ENCODE measurements at places on chromosomes 3 and 15.

- DNase-seq = peak; percentile 23
Observed at GRCh38 chr15:76996526-76997401, 1.8 kb downstream of the PSTPIP1 start.

- no peak for DNase-seq
Observed at GRCh38 chr15:35206060-35206675, 121.1 kb upstream of the NANOGP8 start.

DNA sequence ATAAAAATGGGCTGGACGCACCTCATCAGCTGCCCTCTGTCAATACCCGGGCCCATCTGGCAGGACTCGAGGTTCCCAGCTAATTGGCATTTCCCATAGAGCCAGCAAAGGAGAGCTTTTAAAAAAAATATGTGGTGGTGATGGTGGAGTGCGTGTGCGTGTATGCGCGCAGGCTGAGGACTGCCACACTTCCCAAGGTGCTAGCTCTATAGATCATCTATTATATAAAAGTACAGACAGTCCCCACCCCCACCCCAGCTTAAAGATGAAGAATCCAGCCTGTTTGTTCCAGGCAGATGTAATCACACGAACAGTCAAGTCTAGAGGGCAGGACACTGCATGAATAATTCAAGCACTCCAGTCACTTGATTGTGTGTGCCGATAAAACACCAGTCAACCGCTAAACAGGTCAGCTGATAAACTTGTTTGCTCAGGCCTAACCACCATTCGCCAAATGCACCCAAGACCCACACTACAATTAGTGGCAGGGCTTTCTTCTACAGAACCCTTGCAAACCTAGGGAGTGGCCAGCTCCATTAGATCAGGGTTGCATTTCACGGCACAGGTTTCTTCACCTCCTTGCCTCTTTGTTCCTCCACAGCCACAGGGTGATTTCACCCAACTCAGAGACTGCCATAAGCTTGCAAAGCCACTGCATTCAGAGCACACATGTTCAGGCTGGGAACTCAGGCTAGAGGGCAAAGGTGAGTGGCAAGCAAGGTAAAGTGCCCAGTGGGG, 5.8 kb downstream of the TLE3 start:
- DNase-seq = no peak

- peak; percentile 9 for DNase-seq
Observed at GRCh38 chr3:103393395-103394186, 958.8 kb downstream of the ZPLD1 start.

- DNase-seq = no peak
Observed at GRCh38 chr3:143654906-143655305, 193.4 kb downstream of the SLC9A9 start.

- DNase-seq = no peak
Observed at GRCh38 chr3:73766599-73767381, 142.0 kb upstream of the PDZRN3 start.

DNA sequence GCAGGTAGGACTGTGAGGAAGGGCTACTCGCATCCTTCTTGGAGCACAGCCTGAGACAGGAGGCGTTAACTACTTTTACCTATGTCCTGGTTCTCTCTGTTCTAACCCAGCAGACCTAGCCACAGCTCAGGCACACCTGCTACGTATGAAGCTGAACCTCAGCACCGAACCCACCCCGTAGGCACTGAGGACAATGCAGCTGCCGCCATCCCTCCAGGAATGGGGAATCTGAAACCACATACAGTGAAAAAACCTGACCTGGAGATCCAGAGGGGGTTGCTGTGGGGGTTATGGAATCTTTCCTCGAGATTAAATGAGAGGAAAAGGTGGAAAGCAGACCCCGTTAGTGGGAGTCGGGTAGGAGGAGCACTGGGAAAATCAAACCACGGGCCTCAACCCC, 14.4 kb downstream of the MST1R start:
- DNase-seq = no peak

DNA sequence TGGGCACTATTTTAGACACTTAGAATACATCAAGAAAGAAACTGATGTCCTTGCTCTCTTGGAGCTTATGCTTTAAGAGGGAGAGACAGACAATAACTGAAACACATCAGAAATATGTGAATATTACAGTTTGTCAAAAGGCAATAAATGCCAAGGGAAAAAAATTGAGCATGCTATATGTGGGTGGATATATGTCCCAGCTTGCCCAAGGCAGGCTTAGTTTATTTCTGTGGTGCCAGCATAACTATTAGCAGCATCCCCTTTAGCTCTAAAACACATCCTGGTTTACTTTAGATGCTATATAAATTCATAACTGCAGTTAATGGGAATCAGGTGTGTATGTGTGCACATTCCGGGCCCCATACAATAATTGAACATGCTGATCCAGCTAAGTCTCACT, 191.2 kb upstream of the PDZRN3 start:
- no peak for DNase-seq

DNA sequence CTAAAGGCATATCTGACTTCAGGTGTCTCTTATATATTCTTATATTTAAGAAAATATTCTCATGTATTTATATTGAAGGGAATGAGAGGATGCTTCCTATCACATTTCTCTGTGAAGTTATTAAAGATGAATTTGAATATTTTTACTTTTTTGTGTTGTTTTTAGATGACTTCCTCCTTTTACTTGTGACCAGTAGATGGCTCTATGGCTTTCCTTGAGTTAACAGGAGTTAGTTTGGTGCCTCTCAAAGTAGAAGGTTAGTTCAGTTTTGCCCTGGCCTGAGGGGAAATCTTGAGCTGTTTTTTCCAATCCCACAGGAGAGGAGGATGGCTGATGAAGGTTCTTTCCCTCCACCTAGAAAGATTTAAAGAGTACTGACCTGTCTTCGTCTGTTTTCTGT, 80.7 kb downstream of the SQOR start:
- DNase-seq = no peak

DNA sequence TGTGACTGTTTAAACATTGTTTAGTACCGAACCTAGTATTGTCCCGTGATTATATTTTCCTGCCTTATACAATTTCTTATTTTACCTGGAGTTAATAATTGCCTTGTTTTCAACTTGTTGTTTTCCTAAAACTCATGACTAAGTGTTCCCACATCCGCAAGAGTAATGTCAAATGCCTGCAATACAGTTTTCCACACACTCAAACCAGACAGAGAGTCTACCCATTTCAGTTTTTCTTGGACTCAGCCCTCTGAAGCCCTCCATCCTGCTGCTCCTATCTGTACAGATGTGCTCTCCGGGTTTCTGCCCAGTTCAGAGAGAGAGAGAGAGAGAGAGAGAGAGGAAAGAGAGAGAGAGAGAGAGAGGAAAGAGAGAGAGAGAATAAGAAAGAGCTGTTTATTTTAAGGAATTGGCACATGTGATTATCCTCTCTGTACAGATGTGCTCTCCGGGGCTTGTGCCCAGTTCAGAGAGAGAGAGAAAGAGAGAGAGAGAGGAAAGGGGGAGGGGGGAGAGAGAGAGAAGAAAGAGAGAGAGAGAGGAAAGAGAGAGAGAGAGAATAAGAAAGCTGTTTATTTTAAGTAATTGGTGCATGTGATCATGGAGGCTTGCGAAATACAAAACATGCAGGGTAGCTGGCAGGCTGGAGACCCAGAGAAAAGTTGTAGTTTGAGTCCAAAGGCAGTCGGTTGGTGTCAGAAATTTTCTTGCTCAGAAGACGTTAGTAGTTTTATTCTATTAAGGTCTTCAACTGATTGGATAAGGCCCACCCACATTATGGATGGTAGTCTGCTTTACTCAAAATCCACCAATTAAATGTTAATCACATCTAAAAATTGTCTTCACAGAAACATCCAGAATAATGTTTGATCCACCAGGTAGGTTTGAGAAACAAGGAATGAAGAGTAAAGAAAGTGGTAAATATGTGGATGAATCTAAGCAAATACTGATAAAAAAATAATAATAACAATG, 104.1 kb upstream of the GOLGA8J start:
- no peak for DNase-seq

DNA sequence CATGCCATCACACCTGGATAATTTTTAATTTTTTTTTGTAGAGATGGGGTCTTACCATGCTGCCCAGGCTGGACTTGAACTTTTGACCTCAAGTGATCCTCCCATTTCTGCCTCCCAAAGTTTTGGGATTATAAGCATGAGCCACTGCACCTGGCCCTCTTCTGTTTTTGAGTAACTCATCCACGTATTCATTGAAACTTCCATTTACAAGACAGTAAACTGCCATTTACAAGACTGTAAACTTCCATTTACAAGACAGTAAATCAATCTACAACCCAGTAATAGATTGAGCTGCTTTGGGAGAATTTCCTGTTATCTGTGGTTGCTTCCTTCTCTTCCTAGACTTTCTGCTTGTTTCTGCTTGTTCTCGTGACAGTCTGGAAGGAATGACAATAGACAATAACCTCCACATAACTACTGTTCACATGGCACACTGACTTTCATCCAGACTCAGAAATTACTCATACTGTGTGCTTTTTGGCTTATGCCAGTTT, 114.7 kb upstream of the CCNL1 start:
- DNase-seq = peak; percentile 19

GRCh38 chr3:13110678-13111116, 37.5 kb upstream of the IQSEC1 start:
- DNase-seq = peak; percentile 73

- no peak for DNase-seq
Observed at GRCh38 chr3:127990051-127990450, 62.2 kb upstream of the SEC61A1 start.

DNA sequence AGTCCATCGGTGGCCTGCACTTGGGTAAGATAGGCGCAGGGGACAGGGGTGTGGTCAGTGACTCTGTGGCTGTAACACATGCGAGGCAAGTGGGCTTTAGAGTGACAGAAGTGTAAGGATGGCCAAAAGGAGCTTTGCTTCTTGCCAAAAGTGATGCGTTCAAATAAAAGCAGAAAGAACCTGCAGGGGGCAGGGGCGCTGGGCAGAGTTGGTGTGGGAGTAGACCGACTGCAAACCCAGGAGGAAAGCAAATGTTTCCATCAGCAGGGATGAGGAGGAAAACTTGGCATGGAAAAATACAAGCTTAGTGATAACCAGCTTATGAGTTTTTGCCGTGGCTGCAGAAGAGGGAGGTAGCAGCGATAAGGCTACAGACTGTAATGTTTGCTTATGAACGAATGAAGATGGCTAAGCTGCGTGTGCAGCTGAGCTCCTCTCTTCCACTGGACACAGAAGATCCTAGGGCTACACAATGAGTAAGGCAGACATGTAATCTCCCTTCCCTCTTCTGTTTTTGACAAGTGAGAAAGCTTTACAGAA, 149.4 kb downstream of the WNT5A start:
- DNase-seq = no peak

- no peak for DNase-seq
Observed at GRCh38 chr3:6935970-6936369, 75.1 kb downstream of the GRM7 start.

GRCh38 chr3:15347737-15348110, 15.3 kb upstream of the SH3BP5 start:
- DNase-seq = no peak

DNA sequence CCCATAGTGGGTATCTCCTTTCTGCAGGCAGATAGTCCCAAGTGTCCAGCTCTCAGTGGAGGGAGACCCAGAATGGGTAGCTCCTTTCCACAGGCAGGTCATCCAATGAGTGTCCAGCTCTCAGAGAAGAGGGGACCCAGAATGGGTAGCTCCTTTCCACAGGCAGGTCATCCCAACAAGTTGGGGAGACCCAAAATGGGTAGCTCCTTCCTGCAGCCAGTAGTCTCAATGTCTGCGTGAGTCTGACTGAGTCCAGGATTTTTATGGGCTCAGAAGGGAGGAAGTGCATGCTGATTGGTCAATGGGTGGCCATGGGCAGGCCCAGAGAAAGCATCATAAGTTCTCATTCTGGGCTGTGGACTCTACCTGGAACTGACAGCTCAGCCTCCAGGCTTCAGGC, 150.7 kb upstream of the P2RY1 start:
- DNase-seq = no peak

GRCh38 chr3:136239094-136239493, 11.0 kb upstream of the PCCB start:
- no peak for DNase-seq

GRCh38 chr15:37425541-37425940, 325.2 kb upstream of the MEIS2 start:
- no peak for DNase-seq

GRCh38 chr3:74631351-74632140, 17.1 kb upstream of the CNTN3 start:
- no peak for DNase-seq

- DNase-seq = no peak
Observed at GRCh38 chr3:124967964-124968363, 33.4 kb upstream of the MUC13 start.

Measured in HTR-8/SVneo (cell line).